ENCODE measurements at places on chromosomes 1 and 21.

DNA sequence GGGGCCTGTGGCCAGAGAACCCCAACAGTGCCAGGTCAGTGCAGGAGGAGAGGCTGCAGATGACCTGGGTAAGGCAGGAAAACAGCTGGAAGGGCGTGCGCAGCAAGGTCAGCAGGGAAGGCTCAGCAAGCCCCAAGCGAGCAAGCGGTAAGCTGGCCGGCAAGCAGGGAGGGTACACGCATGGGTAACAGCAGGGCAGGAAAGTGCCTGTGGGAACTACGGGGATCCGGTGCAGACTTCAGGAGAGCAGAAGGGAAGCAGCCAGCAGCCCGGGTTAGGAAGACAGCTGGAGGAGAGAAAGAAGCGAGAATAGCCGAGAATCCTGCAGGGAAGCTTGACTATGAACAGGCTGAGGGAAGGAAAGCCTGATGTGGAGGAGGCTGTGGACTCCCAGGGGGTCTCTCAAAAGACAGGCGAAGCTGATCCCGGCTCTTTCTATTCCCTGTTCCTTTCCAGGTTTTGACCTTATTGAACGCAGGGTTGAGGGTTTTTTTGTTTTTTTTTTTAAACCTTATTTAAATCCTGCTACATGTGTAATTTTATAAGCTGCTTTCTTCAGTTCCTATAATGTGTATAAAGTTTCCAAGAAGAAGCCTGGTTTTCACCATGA is 20.9 kb downstream of the UMODL1 start:
- DNase-seq: no peak

DNA sequence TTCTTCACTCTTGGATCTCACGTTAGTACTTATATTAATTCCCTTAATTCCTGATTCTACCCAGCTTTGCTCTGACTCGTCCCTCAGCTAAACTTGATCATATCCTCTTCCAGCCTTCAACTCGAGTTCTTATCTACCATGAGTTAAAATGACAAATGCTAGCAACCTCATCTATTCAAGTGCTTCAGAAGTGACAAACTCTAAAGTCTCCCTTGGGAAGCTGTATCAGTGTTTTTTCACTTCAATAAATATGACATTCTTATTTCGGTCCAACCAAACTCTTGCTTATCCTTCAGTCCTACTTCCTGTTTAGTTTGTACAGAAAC is 75.3 kb downstream of the FOXJ3 start:
- no peak for DNase-seq

GRCh38 chr21:36323032-36323431 is 3.0 kb downstream of the MORC3 start:
- no peak for DNase-seq

DNA sequence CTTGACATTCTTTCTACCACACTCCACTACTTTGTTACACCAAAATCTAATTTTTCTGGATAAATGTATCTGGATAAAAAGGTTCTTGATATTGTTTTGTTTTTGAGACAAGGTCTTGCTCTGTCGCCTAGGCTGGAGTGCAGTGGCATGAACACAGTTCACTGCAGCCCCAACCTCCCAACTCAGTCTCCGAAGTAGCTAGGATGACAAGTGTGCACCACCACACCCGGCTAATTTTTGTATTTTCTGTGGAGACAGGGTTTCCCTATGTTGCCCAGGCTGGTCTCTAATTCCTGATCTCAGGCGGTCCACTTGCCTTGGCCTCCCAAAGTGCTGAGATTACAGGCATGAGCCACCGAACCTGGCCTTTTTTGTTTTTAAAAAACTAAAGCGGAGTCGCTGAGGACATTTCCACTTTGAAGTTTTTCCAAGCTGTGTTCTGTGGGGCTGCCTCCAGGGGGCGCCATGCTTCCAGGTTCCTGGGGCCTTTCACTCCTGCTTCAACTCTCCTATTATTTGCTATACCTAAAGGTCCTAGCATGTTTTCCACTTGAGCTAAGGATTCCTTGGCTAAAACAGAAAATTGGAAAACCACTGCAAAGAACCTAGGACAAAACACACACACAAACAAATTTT is 14.1 kb upstream of the NCMAP start:
- no peak for DNase-seq

DNA sequence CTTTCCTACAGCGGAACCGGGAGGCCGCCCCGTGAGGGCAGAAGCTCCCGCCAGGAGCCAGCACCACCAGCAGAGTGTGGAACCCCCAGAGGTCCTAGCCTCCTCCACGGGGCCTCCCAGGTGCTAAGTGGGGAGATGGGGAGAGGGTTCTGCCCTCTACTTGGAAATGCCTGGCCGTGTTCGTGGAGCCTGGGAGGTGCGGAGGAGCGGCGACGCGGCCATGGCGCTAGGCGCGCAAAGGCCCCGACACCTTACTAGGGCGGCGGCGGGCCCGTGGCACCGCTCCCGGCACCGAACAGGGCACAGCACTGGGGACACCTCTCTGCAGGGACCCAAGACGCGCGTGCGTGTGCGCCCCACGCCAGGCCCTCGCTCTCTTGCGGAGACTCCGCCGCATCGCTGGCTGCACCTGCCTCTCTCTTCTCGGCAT is 1.3 kb upstream of the CACNA1E start:
- no peak for DNase-seq

GRCh38 chr1:243507672-243508302 is 251.9 kb downstream of the SDCCAG8 start:
- DNase-seq: no peak

DNA sequence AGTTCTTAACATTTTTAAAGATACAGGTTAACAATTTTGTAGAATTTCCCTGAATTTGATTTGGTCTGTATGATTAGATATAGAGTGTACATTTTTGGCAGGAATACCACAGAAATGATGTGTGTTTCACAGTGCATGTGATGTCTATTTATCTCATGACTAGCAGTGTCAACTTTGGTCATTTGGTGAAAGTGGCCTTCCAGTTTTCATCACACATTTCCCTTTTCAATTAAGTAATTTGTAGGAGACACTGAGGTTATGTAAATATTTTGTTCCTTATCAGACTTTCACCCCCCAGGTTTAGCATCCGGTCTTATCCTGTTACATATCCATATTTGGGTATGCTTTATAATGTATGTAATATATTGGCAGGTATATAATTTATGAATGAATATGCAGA is 41.8 kb downstream of the MAP3K7CL start:
- DNase-seq: no peak

DNA sequence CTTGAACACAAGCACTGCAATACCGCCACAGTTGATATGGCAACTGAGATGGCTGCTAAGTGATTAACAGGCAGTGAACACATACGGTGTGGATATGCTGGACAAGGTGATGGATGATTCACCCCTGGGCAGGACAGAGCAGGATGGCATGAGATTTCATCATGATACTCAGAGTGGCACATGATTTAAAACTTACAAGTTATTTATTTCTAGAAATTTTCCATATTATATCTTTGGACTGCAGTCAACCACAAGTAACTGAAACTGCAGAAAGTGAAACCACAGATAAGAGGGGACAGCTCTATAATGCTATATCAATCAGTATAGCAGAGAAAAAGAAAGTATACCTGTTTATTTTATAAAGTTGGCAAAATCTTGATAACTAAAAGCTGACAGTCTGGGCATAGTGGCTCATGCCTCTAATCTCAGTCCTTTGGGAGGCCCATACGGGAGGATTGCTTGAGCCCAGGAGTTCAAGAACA is 47.9 kb downstream of the PHACTR4 start:
- no peak for DNase-seq

DNA sequence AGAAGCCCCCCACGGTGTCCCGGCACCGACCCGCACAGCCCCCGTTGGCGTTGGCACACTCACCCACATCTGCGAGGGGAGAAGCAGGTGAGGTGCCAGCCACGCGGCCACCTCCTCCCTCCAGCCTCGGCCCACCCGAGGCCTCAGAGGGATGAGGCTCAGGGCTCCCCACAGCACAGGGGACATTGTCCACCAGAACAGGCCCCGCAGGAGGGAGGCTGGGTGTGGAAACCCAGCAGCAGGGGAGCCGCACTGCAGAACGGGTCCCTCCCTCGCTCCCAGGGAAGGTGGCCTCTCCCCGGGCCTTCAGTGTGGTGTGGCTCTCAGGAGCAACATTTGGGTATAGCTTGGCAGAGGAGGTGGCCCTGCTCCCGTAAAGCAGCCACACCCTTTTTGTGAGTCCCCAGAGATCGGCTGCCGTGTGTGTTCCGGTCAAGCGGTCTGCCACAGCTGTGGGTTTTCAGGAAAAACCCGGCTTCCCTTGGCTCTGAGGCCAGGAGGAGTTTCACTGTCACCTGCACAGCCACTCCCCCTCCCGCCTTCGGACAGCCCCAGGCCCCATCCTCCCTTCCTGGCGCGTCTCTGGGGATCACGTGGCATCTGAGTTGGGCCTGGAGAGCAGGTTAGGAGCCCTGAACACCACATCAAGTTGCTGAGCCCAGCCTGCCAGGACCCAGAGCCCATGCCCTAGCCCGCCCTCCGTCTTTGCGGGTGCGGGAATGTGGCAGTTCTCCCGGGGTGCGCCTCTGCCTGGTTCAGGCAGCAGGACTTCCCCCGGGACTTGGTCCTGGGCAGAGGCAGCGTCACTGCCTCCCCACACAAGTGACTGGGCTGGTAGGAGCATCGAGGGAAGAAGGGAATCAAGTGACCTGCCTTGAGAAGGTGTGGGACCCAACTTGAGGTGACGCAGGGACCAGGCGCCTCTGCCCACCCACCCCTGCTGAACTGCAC is 64.0 kb downstream of the MEGF6 start:
- no peak for DNase-seq

GRCh38 chr21:18354947-18355346 is 48.6 kb downstream of the TMPRSS15 start:
- no peak for DNase-seq

GRCh38 chr1:175073633-175074032 is 6.0 kb downstream of the TNN start:
- no peak for DNase-seq

DNA sequence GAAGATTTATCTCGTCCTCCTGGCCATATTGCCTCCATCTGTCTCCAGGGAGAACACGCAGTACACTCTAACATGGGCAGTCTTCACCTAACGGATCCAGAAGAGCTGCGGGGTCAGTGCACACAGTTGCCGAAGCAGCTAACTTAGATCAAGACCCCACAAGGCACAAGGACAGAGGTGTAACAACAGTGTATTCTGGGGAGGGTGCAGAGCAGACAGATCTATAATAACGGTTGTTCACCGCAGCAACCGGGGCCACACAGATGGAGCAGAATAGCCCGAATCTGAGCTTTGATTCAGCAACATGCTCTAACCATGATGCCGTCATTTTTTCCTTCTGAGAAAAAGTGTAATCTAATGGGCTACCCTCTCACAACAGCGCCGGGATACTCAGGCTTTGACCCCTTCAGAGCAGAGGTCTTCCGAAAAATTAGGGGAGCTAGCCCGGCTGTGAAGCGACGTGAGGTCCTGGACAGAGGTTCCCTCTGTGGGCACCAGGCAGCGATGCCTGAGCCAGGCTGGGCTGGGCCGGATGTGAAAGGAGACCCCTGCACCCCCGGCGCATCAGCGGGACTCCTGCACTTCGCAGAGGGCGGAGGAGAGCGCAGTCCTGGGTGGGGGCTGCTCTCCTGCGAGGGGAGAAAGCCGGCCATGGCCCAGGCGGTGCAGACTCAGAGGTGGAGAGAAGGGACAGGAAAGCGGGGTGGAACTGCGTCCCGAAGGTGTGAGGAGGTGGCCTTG is 57.5 kb downstream of the BCL9 start:
- DNase-seq: peak; percentile 35

DNA sequence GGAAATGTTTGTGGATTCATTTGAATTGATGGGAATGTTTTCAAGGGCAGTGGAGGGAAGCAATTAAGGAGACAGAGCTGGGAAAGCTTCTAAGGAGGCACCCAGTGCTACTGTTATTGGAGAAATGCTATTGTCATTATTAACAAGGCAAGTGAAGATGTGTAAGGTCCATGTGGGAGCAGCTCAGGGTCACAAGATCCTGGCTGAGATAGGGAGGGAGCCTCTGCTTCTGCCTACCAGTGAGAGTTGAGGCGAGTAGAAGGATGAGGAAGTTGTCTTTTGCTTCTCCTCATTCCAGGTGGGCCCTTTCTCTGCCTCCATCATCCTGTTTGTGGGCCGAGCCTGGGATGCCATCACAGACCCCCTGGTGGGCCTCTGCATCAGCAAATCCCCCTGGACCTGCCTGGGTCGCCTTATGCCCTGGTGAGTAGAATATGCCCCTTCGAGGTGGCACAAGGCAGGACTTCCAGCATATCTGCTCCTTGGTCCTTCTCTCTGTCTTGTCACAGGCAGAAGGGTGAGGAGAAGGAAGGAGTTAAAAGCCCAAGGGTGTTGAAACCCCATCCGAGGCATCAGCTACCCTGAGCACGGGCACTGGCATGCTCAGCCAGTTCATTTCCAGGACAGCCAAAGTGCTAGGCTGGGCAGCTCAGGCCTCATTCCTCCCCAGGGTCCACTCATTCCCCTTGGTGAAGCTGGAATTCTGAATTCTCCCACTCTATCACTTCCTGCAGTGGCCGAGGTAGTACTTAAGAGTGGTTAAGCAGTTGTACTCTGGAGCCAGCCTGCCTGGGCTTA is 3.7 kb downstream of the MFSD2A start:
- DNase-seq: no peak

- no peak for DNase-seq
These were observed 261.1 kb downstream of the CAMTA1 start for GRCh38 chr1:7046314-7046713.

DNA sequence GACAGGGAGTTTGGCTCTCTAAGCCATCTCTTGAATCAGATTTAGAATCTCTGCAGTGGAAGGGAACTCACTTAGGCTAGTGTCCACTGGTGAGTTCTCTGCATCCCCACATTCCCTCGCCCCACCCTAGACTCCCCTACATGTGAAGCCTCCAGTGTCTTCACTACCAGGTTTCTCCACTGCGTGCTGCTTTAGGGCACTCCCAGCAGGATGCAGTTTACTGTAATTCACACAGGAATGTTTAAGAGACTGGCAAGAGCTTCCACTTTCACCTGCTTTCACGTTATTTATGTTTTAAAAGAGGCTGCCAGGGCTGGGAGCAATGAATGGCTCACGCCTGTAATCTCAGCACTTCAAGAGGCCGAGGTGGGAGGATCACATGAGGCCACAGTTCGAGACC is 60.2 kb downstream of the KAZN start:
- no peak for DNase-seq

DNA sequence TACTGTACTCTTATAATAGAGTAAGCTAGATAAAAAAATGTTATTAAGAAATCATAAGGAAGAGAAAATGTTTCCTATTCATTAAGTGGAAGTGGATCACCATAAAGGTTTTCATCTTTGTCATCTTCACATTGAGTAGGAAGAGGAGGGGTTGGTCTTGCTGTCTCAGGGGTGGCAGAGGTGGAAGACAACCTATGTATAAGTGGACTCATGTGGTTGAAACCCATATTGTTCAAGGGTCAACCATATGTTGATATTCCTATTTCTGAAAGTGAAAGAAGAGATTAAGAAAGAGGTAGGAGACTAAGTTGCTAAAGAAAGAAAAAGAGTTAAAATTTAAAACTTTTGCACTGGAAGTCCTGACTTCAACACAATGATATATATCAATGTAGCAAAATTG is 4.9 kb upstream of the ZP4 start:
- no peak for DNase-seq

DNA sequence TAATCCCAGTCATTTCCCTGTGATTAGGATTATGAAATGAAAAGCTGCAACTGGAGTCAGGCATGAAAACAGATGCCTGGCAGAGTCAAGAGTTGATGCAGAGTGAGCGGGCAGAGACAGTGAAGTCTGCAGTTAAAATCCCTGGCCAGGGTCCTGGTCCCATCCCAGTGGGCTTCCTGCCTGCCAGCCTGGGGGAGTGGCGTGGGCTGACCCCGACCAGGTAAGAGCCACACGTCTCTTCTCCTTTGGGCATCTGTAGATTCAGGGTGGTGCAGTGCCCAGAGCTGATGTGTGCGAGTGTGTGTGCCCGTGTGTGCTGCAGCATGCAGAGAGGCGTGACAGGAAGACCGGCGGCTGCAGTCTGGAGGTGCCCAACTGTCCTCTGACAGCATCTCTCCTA is 6.2 kb upstream of the KIAA1614 start:
- no peak for DNase-seq

- DNase-seq: peak; percentile 45
These were observed 26.2 kb upstream of the C1orf105 start for GRCh38 chr1:172394141-172394751.
